ENCODE measurements at places on chromosomes 5 and 9.

DNA sequence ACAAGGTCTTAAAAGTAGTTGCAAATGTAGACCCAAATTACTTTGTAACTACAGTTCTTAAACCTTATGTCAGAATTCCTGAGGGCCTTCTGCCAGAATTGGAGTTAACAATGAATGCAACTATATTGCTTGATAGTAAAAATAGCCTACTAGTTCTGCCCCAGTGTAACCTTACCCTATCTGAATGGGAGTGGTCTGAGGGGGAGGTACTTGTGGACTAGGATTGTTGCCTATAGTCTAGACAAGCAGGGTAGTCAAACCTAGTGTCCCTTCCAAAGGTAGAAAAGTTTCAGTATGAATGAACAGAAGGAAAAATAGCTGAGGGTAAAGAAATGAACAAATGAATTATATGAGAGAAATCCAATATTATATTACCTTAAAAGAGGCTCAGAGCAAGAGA lies 242.2 kb downstream of the PJA2 start:
- DNase-seq = no peak

GRCh38 chr9:3842839-3843238 lies 317.0 kb upstream of the RFX3 start:
- DNase-seq = no peak

DNA sequence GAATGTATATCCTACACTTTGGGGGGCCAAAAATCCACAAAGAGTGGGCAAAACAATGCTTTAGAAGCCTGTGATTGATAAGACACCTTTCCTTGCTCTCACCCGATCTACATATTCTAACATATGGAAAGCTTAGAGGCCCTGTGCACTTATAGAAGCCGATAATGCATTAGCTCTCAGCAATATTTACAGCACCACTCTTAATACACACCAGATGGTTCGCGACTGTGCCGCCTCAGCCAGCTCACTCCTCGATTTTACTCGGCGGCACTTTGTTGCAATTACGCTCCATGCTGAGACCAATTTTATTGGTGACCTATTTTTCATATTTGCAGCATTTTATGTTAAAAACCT lies 18.8 kb downstream of the NR2F1 start:
- DNase-seq = no peak

GRCh38 chr9:101465326-101465915 lies 29.8 kb upstream of the ALDOB start:
- no peak for DNase-seq

DNA sequence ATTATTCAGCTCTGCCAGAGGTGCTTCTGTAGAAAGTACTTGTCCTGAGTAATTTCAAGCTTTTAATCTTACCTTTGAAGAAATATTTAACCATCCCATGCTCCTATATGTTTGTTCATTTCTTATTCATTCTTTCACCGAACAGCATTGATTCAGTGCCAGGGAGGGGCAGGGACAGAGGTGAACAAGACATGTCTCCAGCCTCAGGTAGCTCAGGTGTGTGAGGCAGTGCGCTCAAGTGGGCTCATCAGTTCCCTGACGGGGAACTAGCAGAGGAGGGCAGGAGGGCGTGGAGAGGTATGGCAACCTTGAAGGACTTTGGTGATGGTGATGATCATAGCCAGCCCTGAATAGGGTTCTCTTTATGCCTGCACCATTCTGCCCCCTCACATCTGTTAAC lies 25.9 kb downstream of the ERGIC1 start:
- no peak for DNase-seq

GRCh38 chr5:76277736-76278135 lies 125.3 kb upstream of the IQGAP2 start:
- DNase-seq = no peak

DNA sequence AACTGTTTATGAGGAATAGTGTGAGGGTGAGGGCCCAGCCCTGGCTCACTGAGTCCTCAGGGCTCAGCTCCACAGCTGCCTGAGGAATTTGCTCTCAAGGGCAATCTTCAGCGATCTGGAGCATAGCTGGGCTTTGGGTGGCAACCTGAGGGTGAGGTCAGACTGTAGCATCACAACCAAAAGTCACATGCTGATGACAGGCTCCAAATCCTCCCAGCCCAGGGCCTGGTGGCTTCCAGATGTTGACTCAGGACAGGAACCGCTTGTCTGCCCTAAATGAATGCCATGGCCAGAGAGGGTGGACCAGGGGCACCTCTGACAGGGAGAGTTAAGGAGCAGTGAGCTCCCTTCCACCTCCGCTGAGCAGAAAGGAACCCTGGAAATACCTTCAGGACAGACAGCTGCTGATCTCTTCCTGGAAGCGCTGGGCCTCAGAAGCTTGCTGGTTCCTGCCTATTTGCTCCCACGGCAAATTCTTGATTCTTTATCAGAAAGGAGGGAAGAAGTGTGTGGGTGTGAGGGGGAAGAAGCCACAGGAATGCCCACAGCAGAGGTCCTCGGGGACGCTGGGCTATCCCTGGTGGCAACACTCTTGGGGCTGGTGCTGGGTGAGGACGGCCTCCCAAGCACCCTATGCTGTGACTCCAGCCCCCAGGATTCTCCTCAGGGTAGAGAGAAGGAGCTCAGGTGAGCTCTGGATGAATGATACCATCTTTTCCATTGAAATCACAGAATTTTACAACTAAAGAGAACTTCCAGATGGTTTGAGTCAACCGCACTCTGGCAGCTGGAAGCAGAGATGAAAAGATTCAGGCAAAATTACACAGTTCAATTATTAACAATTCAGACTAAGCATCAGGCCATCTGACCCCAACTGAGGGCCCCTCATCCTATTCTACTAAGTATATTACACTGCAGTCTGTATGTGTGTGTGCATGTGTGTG lies 13.8 kb upstream of the CTSL start:
- DNase-seq = peak; percentile 42

Measured in CD4-positive, alpha-beta T cell treated with Interleukin-15 for 1 hour (primary cell).